ENCODE measurements at places on chromosomes 11 and 22.

GRCh38 chr11:78216571-78217287 is 28.0 kb downstream of the USP35 start:
- DNase-seq = no peak

DNA sequence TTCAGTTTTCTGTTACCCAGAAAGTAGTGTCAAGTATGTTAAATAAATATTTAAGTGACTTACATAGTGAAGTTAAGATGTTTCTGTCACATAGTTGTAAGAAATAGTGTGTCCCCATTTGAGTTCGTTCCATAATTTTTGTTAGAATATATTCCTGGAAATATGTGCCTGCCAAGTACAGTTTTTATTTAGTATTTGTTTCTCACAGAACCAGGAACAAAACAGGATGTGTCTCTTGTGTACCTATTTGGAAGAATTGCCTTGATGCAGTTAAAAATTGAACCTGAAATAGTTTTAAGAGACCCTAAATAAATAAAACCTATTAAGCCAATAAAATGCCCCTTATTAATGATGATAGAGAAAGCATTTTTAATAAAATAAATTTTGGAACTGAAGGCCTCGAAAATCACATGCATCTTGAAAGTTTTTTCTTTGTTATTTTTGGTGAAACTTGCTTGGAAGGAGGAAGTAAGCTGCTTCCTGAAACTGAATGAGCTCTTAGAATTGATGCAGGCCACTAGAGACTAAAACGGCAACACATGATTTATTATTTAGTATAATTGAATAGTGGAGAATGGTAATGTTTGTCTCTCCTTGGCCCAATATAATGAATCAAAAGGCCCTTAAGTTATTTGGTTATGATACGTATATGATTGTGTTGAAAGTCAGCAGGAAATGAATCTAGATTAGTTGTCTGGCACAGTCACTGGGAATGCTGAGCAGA is 55.9 kb downstream of the SWAP70 start:
- peak; percentile 36 for DNase-seq

GRCh38 chr11:47773882-47774281 is 6.7 kb upstream of the FNBP4 start:
- DNase-seq = no peak

DNA sequence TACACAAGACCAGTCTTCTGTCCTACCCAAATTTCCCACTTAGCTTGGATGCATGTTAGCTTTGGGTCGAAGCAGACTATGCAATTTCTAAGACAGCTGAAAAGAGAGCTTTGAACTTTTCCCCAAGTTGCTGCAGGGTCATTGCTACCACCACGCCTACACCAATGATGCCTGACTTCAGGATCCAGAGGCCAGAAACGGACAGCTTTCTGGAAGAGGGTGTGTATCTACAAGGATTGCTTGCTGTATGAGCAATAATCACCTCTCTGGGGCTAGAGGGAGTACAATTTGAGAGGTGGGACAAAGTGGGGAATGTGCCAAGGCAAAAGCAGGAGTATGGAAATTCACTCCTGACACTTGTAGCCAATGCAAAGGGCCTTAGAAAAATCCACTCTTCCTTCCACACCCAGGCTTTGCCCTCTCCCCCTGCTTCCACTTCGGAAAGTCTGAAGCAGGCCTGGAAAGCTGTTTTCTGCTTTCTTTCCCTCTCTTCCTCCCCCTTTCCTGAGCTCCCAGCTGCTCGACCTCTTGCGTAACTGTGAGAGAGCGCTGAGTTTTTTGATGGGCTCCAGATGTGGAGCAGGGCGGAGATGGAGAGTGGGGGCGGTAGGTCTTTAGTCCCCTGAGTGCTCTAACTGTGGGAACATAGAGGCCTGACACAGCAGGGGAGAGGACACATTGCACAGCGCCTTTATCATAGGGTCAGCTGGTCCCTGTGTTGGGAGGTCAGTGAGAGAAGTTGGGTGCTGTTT is 2.1 kb upstream of the PHLDB1 start:
- peak; percentile 94 for DNase-seq

- peak; percentile 89 for DNase-seq
These were observed 31.7 kb downstream of the NEAT1 start for GRCh38 chr11:65454311-65454695.

DNA sequence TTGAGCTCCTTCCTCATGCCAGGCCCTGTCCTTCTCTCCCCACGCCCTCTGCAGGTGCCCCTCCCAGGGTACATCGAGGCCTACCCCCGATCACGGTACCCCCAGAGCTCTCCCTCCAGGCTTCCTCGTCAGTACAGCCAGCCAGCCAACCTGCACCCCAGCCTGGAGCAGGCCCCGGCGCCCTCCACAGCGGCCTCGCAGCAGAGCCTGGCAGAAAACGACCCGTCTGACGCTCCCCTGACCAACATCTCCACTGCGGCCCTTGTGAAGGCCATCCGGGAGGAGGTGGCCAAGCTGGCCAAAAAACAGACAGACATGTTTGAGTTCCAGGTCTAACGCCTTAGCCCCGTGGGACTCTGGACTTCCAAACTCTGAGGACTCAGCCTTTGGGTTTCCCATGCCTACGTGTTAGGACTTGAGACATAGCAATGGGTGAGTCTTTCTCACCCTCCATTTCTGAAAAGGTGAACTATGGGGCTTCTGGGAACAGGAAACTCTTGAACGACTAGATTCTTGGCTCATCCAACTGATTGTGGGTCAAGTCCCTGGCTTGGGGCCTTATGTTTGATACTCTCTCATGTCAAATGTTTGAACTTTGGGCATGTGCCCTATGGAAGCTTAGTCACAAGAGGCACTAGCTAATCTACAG is 32.7 kb downstream of the C11orf91 start:
- DNase-seq = no peak

DNA sequence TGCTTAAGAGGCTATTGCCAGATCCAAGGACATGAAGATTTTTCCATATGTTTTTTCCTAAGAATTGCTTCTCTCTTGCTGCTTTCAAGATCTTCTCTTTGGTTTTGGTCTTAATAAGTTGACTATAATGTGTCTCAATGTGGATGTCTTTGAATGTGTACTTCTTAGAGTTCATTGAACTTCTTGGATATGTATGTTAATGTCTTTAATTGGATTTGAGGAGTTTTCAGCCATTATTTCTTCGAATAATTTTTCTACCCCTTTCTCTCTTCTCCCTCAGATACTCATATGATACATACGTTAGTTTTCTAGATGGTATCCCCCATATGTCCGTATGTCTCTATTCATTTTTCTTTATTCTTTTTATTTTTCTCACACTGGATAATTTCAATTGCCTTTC is 13.2 kb downstream of the CABIN1 start:
- DNase-seq = no peak

GRCh38 chr22:38755155-38755910 is 465 bp downstream of the SUN2 start:
- DNase-seq = peak; percentile 100

- no peak for DNase-seq
These were observed 153.9 kb upstream of the ZC3H12C start for GRCh38 chr11:109939166-109939810.

DNA sequence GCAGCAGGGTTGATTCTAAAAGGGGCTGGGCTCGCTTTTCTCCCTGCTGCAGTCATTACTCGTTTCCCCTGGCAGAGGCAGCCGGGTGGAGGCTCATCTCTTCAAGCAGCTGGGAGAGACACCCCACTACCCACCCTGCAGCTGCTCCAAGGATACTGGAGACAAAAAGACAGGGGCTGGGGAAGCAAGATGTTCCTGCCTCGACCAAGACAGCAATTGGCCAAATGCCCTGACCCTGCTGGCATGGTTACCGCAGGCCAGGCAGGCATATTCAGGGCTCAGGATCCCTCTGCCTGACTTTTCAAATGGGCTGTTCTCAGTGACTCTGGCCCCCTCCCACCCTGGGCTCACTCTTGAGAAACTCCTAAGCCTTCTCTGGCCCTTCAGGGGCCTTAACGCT is 6.8 kb upstream of the RGL4 start:
- DNase-seq = no peak

- DNase-seq = no peak
These were observed 34.8 kb downstream of the JHY start for GRCh38 chr11:122917311-122917710.

DNA sequence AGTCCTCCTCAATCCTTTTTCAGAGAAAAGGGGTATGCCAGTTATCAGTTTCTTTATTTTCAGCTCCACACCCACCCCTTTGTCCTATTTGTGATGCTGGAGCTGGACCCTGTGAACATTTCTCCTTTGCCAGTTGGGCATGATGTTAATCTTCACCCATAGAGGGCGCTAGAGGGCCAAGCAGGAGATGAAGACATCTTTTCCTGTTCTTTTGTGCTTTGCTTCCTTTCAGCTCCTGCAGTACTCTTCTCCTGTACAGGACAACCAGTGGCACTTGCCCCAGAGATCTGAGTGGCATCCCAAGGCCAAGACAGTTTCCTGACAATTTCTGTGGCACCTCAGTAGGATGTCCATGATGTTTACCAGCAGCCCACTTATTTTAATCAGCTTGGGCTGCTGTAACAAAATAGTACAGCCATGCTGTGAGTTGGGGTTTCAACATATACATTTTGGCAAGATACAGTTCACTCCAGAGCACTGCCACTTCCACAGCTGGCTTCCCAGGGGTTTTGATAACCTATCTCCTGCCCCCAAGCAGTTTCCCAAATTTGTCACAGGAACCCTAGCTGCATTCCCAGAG is 4.6 kb downstream of the SAA2 start:
- DNase-seq = peak; percentile 61

GRCh38 chr11:108947654-108948570 is 283.0 kb downstream of the DDX10 start:
- DNase-seq = peak; percentile 65

GRCh38 chr22:26485013-26485412 is 1.3 kb downstream of the SRRD start:
- peak; percentile 73 for DNase-seq

DNA sequence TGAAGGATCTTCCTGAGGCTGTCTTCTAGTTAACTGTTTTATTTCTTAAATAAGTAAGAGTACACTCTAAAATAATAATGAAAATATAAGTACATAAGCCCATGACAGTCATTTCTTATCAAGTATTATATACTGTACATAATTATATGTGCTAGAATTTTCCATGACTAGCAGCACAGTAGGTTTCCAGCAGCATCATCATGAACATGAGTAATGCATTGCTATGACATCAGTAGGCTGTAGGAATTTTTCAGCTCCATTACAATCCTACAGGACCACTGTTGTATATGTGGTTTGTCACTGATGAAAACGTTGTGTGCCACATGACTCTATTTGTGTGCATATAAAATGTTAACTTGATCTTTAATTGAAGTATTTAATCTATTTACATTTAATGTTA is 22.0 kb downstream of the ZNF202 start:
- DNase-seq = peak; percentile 77

DNA sequence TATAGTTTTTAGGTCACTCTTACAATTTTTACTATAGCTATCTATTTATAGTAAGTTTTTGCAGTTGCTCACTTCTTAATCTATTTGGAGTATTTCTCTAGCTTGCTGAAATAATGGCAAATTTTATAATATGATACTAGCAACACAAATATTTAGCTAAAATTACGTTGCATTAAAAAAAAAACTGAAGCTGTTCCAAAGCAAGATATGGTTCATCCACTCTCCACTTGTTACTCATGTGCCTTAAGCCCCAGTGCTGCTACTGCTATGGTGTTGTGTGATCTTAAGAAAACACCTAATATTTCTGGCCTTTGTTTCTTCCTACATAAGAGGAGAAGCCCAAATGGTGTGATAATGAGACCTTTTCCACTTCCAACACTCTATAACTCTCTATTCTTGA is 479 bp downstream of the MMP3 start:
- DNase-seq = no peak

DNA sequence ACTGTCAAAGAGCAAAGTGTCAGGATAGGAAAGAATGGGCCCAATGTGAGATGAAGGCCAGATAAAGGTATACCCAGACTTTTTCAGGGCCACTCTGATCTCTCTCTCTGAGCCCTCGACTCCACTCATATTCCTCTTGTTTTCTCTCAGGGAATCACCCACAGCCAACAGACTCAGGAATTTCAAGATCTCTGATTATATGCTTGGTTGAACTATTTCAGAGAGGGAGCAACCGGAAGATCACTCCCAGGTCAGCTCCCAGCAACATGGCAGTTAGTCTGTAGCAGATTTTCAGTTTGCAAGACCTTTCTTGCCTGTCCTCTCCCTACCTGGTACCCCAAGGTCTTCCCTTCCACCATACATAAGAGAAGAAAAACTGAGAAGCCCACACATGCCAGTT is 102.5 kb downstream of the C11orf58 start:
- no peak for DNase-seq

- DNase-seq = peak; percentile 65
These were observed 32.9 kb upstream of the RELT start for GRCh38 chr11:73343076-73343873.

GRCh38 chr11:125182573-125182972 is 18.0 kb downstream of the PKNOX2 start:
- DNase-seq = peak; percentile 27

- peak; percentile 78 for DNase-seq
These were observed 3.1 kb upstream of the PGGHG start for GRCh38 chr11:285894-286220.

All from osteoblast (primary cell).